ENCODE measurements at places on chromosomes 1 and 21. TPM values are rescaled to one million over a fixed set of nuclear protein-coding genes. Genes with fewer than 3 reads are reported as not detected.

CRNN gene
- not detected for total RNA-seq

OR2L2 gene
- not detected for total RNA-seq

ANGPTL1 gene
- 3.8 TPM for total RNA-seq

LEFTY2 gene
- total RNA-seq, result not detected

PRAMEF26 gene
- not detected for total RNA-seq

SARS1 gene
- total RNA-seq, result 344 TPM

EFNA3 gene
- total RNA-seq, result 0.97 TPM

SLAMF7 gene
- total RNA-seq, result not detected

SPRR1A gene
- total RNA-seq, result not detected

RXRG gene
- not detected for total RNA-seq

GSTM3 gene
- total RNA-seq, result 38.7 TPM

DTL gene
- total RNA-seq, result 21.9 TPM

CYYR1 gene
- 5.5 TPM for total RNA-seq

RSPH1 gene
- not detected for total RNA-seq

CD1B gene
- not detected for total RNA-seq

BSND gene
- total RNA-seq, result not detected

All from epithelial cell of umbilical artery (primary cell).